Astrocyte of the cerebellum (primary cell): ENCODE measurements at places on chromosomes 6 and 20.

DNA sequence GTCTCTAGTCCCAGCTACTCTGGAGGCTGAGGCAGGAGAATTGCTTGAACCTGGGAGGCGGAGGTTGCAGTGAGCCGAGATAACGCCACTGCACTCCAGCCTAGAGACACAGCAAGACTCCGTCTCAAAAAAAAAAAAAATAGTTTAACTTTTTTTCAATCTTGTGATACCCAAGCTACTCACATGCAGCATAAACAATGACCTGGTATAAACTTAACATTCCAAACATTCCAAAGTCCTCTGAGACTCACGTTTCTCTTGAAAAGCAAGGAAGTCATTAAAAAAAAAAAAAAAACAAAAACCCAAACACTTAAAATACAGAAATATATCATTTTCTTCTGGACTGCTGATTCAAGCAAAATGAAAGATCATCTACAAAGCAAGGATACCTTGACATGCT is 14.3 kb downstream of the CRNKL1 start:
- DNase-seq = peak; percentile 37

DNA sequence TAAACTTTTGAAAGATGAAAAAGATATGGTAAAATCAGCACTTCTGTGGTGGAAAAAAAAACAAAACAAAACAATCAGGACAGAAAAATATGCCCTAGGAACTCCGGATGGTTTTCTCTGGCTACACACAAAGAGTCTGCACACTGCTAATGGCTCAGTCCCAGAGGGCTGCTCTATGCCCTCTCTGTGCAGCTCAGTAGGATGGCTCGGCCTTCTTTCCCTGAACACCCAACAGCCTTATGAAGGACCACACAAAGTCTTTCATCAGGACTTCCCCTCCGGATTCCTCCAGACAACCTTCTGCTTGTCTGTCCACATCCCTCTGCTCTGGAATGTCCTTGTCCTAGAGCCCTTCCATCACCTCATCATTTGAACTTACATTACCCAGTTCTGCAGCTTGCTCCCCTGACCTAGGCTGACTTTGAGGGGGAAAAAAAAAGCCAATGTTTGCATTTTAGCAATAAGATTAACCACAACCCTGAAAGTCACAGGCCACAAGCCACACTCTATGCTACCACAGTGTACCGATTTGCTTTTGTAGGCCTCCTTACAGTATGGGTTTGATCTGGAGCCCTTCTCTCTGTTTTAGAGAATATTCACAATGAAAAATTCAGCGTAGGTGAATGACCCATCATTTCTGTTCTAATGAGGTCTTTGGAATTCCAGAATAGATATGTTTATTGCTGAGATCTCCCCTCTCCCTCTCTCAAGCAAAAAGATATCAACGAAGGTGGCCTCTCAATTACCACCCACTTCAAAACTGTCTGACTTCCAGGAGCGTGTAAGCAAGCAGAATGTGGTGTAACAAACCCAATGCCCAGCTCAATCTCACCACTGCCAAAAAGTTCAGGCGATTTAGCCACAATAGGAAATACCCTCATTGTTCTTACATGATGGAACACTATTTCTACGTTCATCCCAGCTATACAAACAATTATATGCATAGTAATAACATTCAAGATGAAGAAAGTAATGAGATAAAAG is 164.0 kb downstream of the GMDS start:
- DNase-seq = no peak

GRCh38 chr6:39608652-39609345 is 116.4 kb downstream of the KIF6 start:
- no peak for DNase-seq

DNA sequence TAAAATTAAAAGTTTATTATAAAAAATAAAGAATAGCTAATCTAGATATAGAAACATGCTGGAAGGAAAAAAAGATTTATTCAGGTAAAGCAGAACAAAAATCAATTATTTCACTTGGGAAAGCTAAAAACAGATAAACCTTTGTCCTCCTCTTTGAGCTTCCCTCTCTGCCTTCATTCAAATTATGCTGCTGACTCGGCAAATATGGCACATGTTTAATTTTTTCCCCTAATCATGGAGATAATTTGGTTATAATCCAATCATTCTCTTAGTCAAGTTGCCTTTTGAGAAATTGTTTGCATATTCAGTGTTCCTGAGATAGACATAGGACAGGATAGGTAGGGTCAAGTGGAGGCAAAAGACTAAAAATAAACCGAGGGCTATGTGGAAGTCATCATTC is 556.8 kb upstream of the PTCHD4 start:
- DNase-seq = no peak

DNA sequence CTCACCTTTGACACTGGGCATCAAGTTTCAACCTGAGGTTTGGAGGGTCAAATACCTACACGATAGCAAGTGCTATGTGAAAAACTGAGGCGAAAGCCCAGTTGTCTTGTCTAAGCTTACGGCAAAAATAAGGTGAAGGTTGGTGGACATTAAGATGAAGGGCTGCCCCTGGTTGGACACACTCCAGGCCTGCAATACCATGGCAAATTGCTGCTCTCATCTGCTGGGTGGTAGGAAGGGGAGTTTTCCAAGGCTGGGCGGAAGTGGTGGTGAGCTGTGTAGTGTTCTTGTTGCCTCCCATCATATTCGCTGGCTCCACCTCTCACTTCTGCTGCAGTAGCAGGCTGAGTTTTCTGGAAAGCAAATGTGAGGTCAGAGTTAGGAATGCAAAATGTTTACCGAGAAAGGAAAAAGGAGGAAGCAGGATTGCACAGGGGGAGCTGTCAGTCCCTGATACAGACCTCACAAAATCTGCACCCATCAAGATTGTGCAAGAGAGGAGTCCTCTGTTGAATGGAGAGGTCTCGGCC is 33.7 kb downstream of the SCP2D1 start:
- no peak for DNase-seq

DNA sequence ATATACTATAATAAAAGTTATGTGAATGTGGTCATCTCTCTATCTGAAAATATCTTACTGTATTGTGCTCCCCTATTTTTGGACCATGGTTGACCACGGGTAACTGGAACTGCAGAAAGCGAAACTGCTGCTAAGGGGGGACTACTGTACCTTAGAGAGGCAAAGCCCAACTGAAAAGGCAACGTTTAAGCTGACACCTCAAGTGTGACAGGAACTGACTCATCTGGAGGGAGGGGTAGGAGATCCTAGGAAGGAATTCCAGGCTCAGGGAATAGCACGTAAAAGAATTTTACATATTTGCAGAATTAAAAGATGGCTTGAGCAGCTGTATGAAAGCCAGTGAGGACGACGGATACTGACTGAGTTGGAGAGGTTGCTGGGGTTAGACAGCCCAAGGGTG is 34.8 kb downstream of the ELOVL2 start:
- DNase-seq = no peak

GRCh38 chr6:165204807-165205545 is 104.4 kb downstream of the C6orf118 start:
- no peak for DNase-seq

- DNase-seq = no peak
Measured at GRCh38 chr6:142210606-142211005, 63.5 kb downstream of the VTA1 start.

DNA sequence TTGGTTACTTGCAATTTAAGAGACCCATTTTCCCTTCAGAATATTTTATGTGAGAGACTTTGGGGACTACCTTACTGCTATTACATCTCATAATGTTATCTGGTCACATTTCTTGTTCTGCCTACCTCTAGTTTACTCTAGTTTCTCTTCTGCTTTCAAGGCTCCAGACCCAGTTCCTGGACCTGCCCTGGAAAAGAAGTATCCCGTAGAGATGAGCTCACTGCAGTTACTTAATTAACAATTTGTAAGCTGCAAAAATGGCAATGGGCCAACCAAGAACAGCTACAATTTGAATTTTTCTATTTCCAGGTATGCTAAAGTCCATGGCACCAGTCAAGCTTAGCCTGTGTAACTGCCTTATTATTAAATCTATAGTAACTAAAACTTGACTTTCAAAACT is 25.0 kb downstream of the TAB2 start:
- DNase-seq = no peak
